ENCODE measurements at places on chromosomes 7 and 10.

DNA sequence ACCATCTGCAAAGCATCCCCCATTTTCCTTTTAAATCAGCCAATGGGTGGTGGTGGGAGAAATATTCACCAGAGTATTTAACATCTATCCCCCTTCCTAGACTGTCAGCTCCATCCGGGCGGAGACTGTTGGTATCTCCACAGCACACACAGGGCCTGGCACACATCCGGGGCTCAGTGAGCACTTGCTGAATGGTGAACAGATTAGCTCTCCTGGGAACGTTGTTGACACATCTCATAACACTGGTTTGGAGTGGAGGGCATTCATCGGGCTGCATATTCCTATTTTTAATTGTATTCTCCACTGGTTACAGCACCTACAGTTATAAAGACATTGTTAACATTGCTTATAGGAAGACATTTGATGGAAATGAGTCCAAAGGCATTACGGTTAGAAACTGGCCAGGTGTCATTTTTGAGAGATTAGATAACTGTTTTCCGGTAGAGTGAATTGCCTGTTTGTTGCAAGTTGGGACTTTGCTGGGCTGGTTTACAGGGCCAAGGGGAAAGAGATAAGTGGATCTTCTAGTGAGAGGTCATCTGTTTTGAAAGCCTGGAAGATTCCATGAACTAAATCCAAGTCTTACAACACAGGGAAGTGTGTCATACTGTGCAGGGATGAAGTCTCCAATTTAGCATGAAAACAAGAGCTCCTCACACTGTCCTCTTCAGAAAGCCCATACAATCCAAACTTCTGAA lies 101.8 kb downstream of the EGFR start:
- no peak overlapping the region for H3K27ac ChIP-seq
- H3K36me3 ChIP-seq, result no peaks in the 10 kb centered on the region
- H3K4me3 ChIP-seq, result no peak overlapping the region
- H3K4me1 ChIP-seq, result no peaks in the 10 kb centered on the region
- H3K27me3 ChIP-seq, result peaks cover 5% of the 10 kb centered on the region
- DNase-seq, result no peak

DNA sequence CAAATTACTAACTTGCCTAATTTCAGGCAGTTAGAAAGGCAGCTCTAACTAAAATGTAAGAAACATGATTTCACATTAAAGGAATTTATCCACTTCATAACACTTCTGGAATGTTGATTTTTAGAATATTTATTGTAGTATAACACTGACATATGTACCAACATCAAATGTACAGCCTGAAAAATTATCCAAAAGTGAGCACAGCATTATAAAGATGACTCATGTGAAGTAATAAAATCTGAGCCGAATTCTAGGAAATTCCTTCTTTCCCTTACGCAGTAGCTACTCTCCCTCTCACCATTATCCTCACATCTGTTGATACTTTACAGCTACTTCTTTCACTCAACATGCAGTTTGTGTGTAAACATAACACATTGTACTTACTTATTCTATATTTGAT lies 610.6 kb downstream of the ZWINT start:
- DNase-seq, result no peak
- H3K27ac ChIP-seq, result no peak overlapping the region
- no peaks in the 10 kb centered on the region for H3K4me1 ChIP-seq
- no peaks in the 10 kb centered on the region for H3K36me3 ChIP-seq

GRCh38 chr10:100374200-100374655 lies 27.2 kb downstream of the SCD start:
- no peaks in the 10 kb centered on the region for H3K36me3 ChIP-seq
- H3K4me3 ChIP-seq, result no peak overlapping the region
- H3K27me3 ChIP-seq, result no peaks in the 10 kb centered on the region
- no peak overlapping the region for H3K27ac ChIP-seq
- DNase-seq, result no peak
- H3K4me1 ChIP-seq, result peaks cover 35% of the 10 kb centered on the region

DNA sequence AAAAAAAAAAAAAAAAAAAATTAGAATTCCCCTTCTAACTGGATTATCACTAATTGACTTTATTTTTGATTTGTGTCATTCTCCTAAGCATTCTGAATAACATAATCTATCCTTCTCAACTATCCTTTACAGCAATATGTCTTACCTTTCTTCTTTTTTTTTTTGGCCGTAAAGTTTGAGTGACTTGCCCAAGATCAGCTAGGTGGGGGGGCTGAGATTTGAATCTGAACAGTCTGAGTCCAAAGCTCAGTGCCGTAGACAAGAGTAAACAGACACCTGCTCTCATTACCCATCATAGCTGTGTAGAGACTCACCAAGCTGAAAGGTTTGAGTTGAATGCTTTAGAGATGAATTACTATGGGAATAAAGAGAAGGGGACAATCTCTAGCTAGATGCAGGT lies 192.1 kb downstream of the SORCS1 start:
- no peaks in the 10 kb centered on the region for H3K27me3 ChIP-seq
- H3K27ac ChIP-seq, result no peak overlapping the region
- DNase-seq, result no peak
- H3K36me3 ChIP-seq, result no peaks in the 10 kb centered on the region
- no peak overlapping the region for H3K4me3 ChIP-seq
- H3K4me1 ChIP-seq, result no peaks in the 10 kb centered on the region

GRCh38 chr7:94698275-94698674 lies 42.3 kb upstream of the SGCE start:
- no peak overlapping the region for H3K4me3 ChIP-seq
- H3K27me3 ChIP-seq, result no peaks in the 10 kb centered on the region
- no peaks in the 10 kb centered on the region for H3K36me3 ChIP-seq
- no peaks in the 10 kb centered on the region for H3K4me1 ChIP-seq
- DNase-seq, result no peak

- H3K4me3 ChIP-seq, result no peak overlapping the region
- no peak overlapping the region for H3K27ac ChIP-seq
- H3K27me3 ChIP-seq, result peaks cover 43% of the 10 kb centered on the region
- peaks cover 14% of the 10 kb centered on the region for H3K4me1 ChIP-seq
- DNase-seq, result no peak
Measured at GRCh38 chr10:688312-689120, 952 bp downstream of the DIP2C start.

DNA sequence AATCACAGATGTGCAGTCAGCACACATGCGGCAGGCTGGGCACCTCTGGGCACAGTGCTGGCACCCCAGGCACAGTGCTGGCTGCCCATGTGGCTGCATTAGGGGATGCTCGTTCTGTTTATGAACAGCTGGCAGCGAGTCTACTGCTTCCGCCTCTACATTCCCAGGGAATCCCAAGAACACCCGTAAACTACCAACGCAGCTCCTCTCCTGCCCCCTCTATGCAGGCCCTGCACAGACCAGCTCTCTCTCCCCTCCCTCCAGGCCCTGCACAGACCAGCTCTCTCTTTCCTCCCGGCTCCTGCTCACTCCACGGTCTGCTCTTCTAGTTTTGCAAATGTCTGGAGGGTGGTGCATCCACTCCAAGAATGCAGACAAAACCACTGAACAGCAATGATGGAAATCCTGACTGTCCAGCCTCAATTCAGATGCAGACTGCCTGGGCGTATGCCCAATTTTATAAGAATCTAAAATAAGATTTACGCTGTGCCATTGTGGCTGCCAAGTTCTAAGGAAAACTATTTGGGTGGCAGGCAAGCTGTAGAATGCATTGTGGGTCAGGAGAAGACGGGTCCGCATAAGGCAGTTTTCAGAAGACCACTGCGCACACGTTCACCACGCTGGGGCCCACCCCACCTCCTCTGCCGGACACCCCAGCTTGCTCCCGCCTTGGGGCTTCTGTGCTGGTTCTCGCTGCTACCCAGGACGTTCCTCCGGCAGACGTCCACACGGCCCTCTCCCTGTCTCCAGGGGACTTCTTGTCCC lies 234.6 kb downstream of the ZMYND11 start:
- H3K27ac ChIP-seq, result no peak overlapping the region
- H3K4me1 ChIP-seq, result no peaks in the 10 kb centered on the region
- H3K27me3 ChIP-seq, result no peaks in the 10 kb centered on the region
- H3K36me3 ChIP-seq, result no peaks in the 10 kb centered on the region
- no peak for DNase-seq

GRCh38 chr7:31805209-31805818 lies 118.3 kb downstream of the PPP1R17 start:
- no peak overlapping the region for H3K4me3 ChIP-seq
- no peaks in the 10 kb centered on the region for H3K27me3 ChIP-seq
- H3K36me3 ChIP-seq, result no peaks in the 10 kb centered on the region
- no peaks in the 10 kb centered on the region for H3K4me1 ChIP-seq

DNA sequence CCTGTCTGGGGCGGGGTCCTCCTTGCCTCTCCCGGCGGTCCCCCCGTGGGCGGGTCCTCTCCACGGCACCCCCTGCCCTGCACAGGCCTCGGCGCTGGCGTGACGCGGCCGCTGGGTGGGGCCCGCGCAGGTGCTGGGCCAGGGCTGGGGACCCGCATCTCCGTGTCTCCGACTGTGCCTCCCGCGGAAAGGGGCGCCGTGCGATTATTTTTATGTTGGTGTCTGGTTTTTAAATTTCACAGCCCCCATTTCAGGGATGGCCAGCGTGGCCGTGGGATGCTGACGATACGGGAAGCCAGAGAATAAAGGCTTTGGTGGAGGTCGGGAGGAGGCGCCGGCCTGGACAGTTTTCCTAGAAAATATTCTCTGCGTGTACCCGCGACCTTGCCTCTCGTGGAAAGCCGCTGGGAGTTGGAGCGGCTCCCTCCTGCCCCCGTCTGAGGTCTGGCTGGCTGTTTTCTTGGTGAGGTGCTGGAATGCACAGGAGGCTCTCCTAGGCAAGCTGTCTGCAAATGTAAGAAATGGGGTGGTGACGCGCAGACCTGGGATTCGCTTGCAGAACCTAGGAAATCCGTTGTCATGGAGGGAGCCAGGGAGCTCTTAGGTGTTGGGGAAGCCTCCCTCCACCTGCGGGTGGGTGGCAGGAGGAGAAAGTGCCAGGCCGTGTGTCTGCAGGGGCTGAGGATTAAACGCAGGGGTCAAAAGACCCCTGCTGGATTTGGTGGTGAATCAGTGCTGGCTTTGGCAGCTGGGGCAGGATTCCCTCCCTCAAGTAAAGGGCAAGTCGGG lies 28.7 kb upstream of the JAKMIP3 start:
- DNase-seq, result no peak
- no peak overlapping the region for H3K4me3 ChIP-seq
- H3K4me1 ChIP-seq, result peaks cover 7% of the 10 kb centered on the region

DNA sequence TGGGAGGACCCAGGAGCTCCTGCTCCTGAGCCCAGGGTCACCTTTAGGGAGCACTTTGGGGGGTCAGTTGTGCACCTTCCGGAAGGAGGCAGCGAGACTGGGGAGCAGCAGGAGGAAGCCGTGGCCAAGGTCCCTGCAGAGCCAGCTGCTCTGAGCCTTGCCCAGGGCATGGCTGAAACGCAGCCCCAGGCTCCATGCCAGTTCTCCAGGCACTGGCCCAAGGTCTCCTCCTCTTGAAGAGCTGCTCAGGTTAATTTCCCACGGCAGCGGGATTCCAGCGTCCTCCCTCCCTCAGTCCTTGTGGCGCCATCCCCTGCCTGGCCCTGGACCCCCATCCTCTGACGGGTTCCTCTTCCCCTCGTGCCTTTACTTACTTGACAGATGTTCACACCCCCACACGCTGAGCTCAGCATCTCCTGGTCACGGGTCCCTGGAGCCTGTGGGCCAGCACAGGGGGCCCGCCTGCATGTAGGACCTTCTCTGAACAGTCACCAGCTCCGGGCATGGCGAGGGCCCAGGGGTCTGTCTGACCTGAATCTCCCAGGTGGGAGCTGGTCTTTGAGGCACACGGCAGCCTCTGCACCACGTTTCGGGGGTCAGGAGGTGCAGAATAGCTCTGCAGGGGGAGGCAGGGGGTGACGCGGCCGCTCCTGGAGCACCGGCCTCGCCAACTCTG lies 16.7 kb upstream of the CFAP46 start:
- H3K4me1 ChIP-seq, result peaks cover 18% of the 10 kb centered on the region
- no peak overlapping the region for H3K4me3 ChIP-seq
- no peak for DNase-seq

DNA sequence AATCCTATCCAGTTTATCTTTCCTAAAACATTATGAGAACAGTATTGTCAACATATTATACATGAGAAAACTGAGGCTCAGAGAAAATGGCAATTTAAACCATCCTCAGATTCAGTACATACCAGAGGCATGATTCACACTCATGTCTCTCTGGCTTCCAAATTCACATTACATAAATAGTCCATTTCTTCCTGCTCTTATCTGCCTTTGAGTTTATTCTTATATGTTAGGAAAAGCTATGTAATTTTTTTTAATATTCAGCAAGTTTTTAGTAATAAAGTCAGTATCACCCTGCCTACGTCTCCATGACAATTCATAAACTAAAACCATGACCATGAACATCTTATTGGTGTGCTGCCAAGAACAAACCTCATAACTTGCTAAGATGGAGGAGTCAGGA lies 1260.2 kb upstream of the SORCS1 start:
- H3K4me1 ChIP-seq, result no peaks in the 10 kb centered on the region
- H3K36me3 ChIP-seq, result no peaks in the 10 kb centered on the region
- DNase-seq, result no peak
- H3K27ac ChIP-seq, result no peak overlapping the region

DNA sequence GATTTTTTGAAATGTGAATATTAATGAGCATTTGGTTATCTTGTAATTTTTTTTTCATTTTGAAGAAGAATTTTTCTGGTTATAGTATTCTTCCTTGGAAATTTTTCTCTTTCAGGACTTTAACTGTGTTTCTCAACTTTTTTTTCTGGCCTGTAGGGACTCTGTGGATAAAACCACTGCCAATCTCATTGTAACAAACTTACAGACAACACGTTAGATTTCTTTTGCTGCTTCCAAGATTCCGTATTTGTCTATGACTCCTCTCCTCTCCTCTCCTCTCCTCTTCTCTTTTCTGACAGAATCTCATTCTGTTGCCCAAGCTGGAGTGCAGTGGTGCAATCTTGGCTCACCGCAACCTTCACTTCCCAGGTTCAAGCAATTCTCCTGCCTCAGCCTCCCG lies 19.4 kb upstream of the ZNF92 start:
- H3K4me3 ChIP-seq, result no peak overlapping the region
- DNase-seq, result no peak
- H3K4me1 ChIP-seq, result no peaks in the 10 kb centered on the region
- H3K27me3 ChIP-seq, result peaks cover 7% of the 10 kb centered on the region

GRCh38 chr10:29736366-29737073 lies 101.7 kb upstream of the SVIL start:
- peak overlapping the region; percentile 73 for H3K4me3 ChIP-seq
- no peak overlapping the region for H3K27ac ChIP-seq
- DNase-seq, result peak; percentile 14
- peaks cover 7% of the 10 kb centered on the region for H3K27me3 ChIP-seq
- peaks cover 23% of the 10 kb centered on the region for H3K4me1 ChIP-seq
- no peaks in the 10 kb centered on the region for H3K36me3 ChIP-seq

- H3K36me3 ChIP-seq, result no peaks in the 10 kb centered on the region
- no peaks in the 10 kb centered on the region for H3K4me1 ChIP-seq
- no peak for DNase-seq
Measured at GRCh38 chr10:70991140-70992124, 103.1 kb upstream of the PCBD1 start.
